Stimulated activated CD4-positive, alpha-beta T cell treated with anti-CD3 and anti-CD28 coated beads, Interleukin-15, amount 100 ng/mL, for 48 hours (primary cell): ENCODE measurements at places on chromosomes 5 and 9.

DNA sequence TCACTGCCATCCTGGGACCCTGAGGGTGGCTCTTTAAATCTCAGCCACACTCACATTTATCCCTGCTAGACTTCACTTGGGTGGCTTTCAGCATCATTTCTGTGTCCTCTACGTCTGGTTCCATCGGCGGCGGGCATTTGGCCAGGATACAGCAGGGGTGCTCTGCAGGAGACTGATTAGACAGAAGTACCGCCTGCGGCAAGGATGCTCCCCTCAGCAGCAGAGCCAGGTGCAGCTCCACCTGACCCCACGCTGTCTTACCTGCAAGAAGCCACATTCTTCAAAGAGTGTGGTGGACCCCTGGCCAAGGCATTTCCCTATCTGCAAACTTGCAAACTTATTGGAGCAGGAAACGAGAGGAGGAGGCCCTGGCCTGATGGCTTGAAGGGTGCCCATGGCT is 309.8 kb upstream of the IRX4 start:
- no peak for DNase-seq

DNA sequence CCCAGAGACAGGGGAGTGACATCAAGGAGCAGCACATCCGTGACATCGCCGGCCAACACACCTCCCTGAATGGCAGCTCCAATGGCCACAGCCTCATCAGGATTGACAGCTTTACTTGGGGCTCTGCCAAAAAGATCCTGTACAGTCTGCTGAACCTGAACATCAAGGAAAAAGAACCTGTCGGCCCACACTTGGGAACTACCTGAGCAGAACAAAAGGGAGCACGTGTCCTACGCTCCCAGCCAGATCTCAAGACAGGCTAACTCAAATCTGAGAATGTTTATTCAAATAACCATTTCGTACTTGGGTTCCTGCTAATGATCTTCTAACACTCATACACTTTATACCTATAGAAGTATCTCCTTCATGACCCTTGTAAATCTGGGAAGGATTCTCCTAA is 15.3 kb downstream of the HSPA9 start:
- DNase-seq = no peak

- no peak for DNase-seq
Measured at GRCh38 chr9:30060976-30061375, 2323.5 kb upstream of the ACO1 start.

- no peak for DNase-seq
Measured at GRCh38 chr9:114774524-114774923, 31.3 kb downstream of the TNFSF15 start.

DNA sequence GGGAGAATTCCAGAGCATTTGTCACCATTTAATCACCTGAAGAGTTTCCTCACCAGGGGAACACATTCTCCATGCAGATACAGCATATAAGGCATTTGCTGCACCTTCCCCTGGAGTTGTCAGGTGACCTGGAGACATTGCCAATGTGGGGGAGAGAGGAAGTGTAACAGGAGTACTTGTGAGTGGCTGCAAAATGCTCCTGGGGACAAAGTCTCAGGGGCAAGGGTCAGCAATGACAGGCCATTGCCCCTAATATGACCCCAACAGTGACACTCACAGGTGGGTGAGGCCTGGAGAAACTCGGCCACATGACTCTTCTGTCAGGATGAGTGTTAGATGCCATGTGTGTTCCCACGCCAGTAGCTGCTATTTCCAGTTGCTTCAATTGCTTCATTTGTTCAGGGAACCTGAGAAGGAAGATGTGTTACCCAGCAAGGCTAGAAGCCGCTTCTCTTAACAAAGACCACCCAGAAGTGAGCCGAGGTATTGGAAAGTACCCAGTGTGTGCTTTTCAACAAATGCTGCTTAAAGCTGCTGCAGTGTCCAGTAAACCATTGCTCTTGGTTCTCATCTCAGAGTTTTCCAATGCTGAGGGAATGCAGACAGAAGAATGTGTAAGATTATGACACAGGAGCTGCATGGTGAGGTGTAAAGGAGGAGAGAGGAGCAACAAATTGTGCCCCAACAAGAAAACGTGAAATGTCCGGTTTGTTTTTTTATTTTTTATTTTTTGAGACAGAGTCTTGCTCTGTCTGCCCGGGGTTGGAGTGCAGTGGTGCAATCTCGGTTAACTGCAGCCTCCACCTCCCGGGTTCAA is 128.2 kb upstream of the SLC44A1 start:
- no peak for DNase-seq
